Mesothelial cell of epicardium (in vitro differentiated cells): ENCODE measurements at places on chromosomes 4 and X. TPM values are rescaled to one million over a fixed set of nuclear protein-coding genes. Genes with fewer than 3 reads are reported as not detected.

DNA sequence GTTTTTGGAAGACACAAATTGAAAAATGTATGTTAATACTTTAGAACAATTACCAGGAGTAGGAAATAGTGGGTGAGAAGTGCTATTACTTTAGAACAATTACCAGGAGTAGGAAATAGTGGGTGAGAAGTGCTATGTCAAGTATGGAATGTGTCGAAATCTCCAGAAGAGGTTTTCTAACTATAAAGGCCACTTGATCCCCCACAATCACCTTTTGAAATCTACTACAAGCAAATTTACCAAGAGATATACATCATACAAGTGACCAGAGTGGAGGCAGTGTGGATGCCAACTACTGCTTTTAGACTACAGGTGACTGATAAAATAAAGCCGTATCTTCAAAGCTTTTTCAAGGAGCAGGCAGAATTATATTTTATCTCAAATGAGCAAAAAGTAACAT lies 43.1 kb downstream of the MAB21L2 start:
- peaks cover 14% of the 10 kb centered on the region for H3K36me3 ChIP-seq
- no peak overlapping the region for H3K4me3 ChIP-seq
- peak overlapping the region; percentile 25 for H3K27ac ChIP-seq
- peaks cover 14% of the 10 kb centered on the region for H3K4me1 ChIP-seq

- DNase-seq = no peak
- H3K27ac ChIP-seq = no peak overlapping the region
- no peaks in the 10 kb centered on the region for H3K4me1 ChIP-seq
- no peaks in the 10 kb centered on the region for H3K27me3 ChIP-seq
- H3K4me3 ChIP-seq = no peak overlapping the region
Measured at GRCh38 chr4:145271194-145271593, 90.8 kb upstream of the OTUD4 start.

- H3K27me3 ChIP-seq = no peaks in the 10 kb centered on the region
- H3K36me3 ChIP-seq = no peaks in the 10 kb centered on the region
- peak overlapping the region; percentile 57 for H3K4me3 ChIP-seq
- no peak overlapping the region for H3K27ac ChIP-seq
- no peak for DNase-seq
Measured at GRCh38 chr4:138090150-138090917, 151.8 kb downstream of the SLC7A11 start.

DNA sequence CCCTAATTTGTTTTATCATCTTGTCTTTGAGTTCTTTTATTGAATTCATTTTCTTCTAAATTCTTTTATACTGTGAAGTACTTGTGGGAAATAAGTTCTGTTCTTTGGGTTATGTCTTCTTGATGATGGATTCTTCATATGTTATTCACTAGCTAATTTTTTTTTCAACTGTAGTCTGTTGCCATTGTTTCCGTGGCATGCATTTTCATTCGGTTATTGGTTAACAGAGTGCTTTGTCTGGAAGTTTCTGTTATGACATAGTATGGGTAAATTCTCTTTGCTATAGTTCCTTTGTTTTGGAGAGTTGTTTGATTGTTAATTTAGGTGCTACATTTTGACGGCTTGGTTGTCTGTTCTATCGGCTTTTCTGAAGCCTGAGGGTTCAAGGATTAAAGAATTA lies 184.9 kb upstream of the AADAT start:
- H3K27ac ChIP-seq = no peak overlapping the region
- DNase-seq = no peak
- H3K4me3 ChIP-seq = no peak overlapping the region
- H3K27me3 ChIP-seq = no peaks in the 10 kb centered on the region

DNA sequence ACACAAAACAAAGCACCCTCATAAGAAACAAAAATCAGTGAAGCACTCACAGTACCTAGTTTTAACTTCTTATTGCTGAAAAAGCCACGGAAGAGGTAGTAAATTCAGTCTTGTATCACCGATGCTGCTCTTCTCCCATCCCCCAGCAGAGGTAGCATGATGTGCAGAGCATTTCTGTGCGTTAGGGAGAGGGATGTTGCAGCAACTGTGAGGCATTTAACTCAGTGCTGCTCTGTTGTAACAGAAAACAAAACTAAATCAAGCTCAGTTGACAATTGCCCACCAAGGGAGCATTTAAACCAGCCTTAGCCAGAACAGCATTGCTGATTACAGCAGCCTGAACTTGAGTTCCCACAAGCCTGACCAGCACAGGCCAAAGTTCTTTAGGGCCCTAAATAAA lies 1279.7 kb upstream of the ADGRL3 start:
- no peak overlapping the region for H3K4me3 ChIP-seq
- no peak for DNase-seq
- H3K27ac ChIP-seq = no peak overlapping the region

- DNase-seq = no peak
- H3K36me3 ChIP-seq = no peaks in the 10 kb centered on the region
- H3K27me3 ChIP-seq = peaks cover 80% of the 10 kb centered on the region
Measured at GRCh38 chr4:3879681-3880614, 113.8 kb downstream of the ADRA2C start.

DNA sequence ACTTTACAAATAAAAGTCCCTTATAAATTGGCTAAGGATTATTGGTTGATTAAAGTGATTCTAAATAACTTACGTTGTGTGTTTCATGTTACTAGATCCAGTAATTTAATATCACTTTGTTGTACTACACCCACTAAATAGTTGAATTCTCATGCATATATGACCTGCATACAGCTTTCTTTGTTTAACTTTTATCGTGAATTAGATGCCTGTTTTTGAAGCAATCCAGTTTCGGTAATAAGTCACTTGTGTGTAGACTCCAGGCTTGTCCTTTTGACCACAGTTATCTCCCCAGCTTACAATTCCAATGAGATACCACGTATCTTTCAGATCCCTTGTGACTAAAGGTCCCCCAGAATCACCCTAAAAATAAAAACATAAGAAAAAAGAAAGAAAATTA lies 27.3 kb upstream of the TMPRSS11D start:
- H3K27me3 ChIP-seq = no peaks in the 10 kb centered on the region
- no peak overlapping the region for H3K27ac ChIP-seq
- H3K4me1 ChIP-seq = no peaks in the 10 kb centered on the region
- DNase-seq = no peak

PRRG3 gene
- 1.9 to 2.5 TPM (median 2.3 TPM) in 3 replicates for total RNA-seq

EMCN gene
- total RNA-seq = 2.0 to 4.3 TPM (median 3.0 TPM) in 3 replicates

SLITRK4 gene
- total RNA-seq = 1.5 to 2.1 TPM (median 1.6 TPM) in 3 replicates

FREM3 gene
- not detected in 3 replicates for total RNA-seq
